ENCODE measurements at places on chromosomes 11 and 22.

DNA sequence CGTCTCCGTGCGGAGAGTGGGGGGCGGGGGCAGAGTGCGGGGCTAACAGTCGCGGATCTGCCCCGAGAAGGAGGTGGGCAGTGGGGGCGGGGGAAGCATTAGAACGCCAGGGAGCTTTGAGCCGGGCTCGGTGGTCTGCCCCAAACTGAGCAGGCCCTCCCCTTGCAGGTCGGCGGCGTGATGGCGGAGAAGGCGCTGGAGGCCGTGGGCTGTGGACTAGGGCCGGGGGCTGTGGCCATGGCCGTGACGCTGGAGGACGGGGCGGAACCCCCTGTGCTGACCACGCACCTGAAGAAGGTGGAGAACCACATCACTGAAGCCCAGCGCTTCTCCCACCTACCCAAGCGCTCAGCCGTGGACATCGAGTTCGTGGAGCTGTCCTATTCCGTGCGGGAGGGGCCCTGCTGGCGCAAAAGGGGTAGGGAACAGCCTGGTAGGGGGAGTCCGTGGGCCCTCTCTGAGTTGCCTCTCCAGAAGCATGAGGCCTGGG lies 979 bp downstream of the ABCG4 start:
- no peak for DNase-seq

DNA sequence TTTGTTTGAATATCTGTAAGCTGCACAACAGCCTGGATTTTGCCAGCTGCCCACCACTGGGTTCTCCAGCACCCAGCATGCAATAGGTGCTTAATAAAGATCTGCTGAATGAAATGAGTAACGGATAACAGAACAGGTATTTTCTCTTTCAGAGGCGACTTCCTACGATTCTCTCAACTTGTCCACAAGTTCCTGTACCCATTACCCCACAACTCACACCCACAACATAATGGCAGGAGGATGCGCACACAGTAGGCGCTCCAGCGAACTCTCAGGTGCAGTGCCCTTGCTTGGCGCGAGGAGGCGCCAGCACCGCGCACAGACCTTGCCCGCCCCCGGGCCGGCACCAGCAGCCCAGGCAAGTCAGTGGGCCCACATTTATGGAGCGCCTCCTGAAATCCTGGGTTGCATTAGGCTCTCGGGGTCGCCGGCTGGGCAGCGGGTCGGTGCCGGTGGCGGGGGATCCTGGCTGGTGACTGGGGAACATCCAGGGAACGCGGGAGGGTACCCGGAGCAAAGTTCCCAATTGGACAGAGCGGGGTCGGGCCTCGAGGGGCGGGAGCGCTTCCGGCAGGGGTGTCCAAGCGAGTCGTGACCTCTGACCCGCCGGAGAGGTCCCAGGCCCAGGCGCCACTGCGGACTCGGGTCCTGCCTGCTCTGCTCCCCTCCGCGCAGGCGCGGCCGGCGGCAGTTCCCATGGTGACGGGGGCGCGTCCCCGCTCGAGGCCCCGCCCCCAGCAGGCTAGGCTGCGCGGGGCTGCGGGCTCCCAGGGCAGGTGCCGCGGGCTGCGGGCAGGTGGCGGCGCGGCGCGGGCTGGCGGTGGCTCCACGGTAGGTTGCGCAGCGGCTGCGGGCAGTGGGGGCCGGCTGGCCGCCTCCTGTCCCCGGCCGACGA lies at the start of gene KIAA1671:
TSS of gene KIAA1671 (plus strand) at position 775 of the 895 bp plus-strand sequence. CDS start 75,284 bp downstream, outside the sequence.
- DNase-seq = peak; percentile 74

DNA sequence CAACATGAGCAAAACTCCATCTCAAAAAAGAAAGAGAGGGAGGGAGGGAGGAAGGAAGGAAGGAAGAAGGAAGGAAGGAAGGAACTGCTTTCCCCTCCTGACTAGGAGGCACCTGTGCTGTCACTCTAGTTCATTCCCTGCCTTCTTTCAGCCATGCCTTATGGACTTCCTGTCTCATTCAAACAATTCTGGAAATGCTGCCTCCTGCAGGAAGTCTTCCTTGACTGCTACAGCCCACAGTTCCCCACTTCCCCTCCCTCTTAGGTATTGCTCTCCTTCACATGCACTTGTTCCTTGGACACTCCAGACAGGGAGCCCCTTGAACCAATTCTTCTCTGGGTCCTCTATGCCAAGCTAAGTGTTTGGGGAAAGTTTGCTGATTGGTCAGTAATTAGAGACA lies 31.6 kb upstream of the WNT11 start:
- DNase-seq = no peak

GRCh38 chr22:44394246-44395117 lies 81.7 kb upstream of the SHISAL1 start:
- peak; percentile 5 for DNase-seq

DNA sequence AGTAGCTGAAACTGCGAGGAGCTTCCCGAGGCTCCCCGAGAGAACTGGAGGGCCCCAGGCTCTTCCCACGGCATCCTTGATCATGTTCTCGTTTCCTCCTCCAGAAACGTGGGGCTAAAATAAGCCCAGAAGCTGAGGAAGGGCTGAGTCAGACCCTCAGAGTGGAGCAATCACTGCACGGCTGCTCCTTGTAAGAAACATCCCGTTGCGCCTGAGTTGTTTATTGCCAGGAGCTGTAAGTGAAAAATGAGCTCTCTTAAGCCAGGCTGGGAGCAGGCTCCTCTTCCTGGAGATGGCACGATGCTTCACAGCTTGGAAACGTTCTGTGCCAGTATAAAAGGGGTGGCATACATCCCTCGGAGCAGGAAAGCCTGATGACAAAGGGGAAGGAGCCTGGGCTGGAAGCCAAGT lies 47.3 kb upstream of the SYN3 start:
- peak; percentile 42 for DNase-seq

DNA sequence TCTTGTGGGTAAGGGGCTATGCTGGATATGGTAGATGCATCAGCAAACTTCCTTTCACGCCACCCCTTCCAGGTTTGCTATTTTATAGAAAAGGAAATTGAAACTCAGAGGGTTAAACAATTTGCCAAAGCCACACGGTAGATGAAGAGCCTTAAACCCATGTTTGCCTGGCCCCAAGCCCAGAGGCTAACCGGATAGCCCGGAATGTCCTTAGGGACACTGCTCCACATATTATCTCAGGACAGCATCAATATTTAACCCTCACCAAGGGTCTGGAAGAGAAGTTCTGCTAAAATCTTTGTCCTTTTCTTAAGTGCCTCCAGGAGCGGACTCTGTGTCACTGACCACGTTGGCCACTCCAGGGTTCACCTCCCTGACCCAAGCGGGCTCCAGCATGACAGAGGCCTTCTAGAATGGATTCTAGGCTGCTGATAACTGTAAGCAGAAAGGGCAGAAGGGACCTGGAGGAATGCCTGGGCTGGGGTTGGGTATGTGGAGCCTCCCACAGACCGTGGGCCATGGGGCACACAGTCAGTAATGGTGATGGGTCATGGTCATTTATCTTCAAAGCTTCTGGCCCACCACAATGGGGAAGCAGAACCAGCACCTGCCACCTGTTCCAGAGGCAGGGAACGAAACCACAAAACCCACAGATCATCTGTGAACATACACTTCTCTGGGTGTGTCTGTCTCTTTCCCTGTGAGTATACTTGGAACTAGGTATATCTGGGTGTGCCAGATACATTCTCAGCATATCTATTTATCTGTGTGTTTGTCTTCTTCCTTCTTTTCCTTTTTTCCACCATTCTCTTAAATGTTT lies 5.4 kb upstream of the TMEM86A start:
- no peak for DNase-seq

DNA sequence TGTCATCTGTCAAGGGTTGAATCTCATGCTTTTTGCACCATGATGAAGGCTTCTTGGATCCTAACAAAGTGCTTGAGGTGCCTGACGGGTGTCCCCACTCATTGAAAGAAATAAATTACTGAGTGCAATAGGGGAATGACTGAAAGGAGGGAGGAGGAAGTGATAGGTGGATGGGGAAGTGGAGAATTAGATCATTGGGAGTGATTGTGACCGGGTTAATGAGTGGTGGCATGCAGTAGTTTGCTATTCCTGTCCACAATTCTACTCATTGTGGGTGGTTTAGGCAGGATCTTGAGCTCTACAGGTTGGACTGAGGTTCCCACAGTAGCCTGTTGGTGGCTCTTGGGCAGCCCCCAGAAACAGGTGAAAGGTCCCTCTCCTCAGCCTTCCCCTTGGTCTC lies 44.3 kb downstream of the THAP12 start:
- no peak for DNase-seq

GRCh38 chr22:37270928-37271650 lies 11.2 kb upstream of the CYTH4 start:
- DNase-seq = no peak

Measured in uterus (tissue), 4 donors.